ENCODE measurements at places on chromosomes 12 and 14.

GRCh38 chr12:39329018-39329417, 113.9 kb downstream of the KIF21A start:
- no peak for DNase-seq

DNA sequence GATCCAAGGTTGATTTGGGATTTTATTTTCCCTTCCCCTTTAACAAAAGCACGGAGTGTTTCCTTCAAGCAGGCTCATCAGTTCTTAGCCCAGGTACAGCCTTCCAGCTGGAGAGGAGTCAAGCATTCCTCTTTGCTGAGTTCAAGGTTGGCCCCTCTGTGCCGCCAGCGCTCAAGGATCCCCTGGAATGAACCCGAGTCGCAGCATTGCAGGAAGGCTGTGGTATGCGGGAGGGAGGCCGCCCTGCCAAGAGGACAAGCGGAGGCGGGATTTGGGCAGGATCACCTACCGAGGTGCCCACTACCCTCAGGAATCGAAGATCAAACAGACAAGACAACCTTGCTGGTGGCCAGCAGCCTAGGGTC, 53.9 kb upstream of the NCOR2 start:
- no peak for DNase-seq

GRCh38 chr12:129719416-129719815, 184.4 kb downstream of the TMEM132D start:
- DNase-seq: no peak

DNA sequence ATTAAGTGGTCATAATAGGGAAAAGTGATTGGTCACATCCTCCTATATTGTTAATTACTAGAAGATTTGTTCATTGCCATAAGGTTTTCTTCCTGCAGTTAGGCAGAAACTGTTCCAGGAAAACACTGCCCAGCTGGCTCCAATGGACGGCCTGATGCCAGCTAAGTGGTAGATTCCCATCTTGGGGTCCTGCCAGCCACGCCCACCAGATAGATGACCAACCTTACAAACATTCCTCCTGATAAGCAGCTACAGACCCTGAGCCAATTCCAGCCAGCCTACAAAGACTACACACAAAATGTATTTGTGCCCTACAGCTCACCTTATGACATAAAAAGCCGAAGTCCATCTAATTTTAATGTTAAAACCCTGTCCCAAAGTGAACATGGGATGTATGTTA, 685.9 kb upstream of the USP15 start:
- no peak for DNase-seq
